NCI-H146 (cell line): ENCODE measurements at places on chromosomes 2 and 18.

DNA sequence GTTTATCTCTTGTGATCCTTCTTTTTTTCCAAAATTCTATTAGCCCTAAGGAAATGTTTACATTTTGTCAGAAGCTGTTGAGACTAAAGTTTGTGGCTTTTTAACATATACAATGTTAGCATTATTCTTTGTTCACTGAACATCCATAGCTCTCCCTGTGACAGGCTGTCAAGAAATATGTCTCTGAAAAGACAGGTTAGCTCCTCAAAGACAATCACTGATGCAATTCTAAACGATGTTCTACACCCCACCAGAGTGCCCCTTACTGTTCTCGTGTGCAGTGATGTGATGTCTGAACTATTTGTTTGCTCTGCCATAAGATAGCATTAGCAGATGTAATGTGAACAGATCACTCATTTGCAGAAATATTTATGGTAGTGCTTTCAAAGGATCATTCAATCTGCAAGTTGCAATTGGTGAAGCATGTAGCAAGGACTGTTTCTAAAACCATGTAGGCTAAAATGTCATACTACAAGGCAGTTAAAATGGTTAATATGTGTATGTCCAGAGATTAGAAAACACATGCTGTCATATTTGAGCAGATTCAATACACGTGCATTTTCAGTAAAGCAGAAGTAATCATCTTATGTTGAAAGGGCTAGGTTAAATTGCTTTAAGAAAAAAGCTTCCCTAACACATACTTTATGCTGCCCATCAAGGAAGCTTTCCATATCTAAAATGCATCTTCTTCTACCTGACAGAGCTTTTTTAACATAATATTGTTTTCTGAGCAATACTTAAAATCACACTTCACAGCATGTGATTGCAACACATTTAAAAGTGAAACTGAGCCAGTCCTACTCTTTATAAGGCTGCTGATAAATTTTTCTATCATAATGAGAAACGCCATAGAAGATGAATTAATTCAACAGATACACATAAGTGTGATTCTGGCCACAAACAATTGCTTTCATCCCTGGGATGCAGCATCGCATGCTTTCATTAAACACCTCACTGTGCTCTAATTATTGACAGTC is 285.7 kb upstream of the UBE2E3 start:
- peak; percentile 36 for DNase-seq

GRCh38 chr2:44075541-44075940 is 79.8 kb upstream of the LRPPRC start:
- DNase-seq, result peak; percentile 52

DNA sequence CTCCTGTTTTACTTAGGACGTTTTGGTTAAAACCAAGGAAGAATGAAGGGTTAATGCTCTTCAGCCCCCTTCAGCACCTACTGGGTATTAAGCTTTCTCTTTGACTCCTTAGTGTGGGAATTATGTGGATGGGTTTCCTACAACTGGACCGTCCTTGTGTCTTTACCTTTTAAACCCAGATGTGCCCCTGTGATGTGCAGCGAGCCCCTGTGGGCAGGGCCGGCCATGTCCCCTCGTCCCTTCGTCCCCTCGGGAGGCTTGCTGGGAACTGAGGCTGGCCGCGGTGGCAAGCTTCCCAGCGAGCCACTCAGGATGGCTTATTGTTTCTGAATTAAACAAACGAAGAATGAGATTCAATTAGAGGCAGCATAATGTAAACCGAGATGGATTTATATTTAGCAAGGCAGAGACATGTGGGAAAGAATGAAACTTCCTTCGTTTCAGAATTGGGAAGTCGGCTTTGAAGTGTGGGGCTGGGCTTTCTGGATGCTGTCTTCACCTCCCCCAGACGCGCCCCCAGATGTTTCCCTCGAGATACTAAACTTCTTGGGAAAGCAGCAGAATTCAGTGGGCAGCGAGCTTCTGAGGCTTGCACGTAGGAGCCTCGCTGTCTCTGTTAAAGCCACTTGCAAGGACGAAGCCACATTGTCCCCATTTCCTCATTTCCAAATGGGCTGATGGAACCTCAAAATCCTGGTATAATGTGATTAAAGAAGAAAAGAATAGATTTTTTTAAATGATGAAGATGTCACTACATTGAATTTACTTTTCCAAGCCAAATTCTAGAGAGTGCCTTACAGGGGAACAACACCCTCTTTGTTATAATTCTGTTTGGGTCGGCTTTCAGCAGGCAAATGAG is 146.0 kb downstream of the VAPA start:
- DNase-seq, result no peak

- DNase-seq, result peak; percentile 85
Observed at GRCh38 chr18:74540652-74541421, 6.5 kb downstream of the CNDP1 start.

GRCh38 chr18:9594823-9595596 is 19.3 kb downstream of the PPP4R1 start:
- DNase-seq, result no peak

DNA sequence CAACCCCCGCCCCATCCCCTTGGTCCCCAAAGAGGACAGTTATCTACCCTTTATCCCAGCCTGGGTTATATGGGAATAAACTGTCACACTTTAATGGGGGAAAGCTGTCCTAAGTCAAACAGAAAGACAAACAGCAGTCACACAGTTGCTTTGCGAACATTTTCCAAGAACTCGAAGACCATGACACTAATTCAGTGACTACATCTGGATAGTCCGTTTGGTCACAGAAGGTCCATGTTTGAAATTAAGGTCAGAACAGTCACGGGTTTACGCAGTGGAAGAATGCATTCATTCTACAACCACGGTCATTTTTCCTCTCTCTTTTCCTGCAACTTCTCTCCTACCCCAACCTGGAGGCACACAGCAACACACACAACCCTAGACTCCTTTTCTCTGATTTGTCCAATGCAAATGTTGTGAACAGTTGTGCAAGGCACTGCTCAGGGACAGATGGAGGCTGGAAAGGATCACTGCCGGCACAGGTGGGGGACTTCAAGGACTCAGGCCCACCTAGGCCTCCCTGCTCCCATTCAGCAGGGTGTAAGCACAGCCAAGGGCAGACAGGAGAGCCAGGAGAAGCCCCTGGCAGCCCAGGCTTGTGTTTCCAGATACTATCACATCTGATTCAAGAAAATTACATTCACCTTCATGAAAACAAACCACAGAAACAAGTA is 39.9 kb downstream of the ZNF516 start:
- DNase-seq, result no peak

DNA sequence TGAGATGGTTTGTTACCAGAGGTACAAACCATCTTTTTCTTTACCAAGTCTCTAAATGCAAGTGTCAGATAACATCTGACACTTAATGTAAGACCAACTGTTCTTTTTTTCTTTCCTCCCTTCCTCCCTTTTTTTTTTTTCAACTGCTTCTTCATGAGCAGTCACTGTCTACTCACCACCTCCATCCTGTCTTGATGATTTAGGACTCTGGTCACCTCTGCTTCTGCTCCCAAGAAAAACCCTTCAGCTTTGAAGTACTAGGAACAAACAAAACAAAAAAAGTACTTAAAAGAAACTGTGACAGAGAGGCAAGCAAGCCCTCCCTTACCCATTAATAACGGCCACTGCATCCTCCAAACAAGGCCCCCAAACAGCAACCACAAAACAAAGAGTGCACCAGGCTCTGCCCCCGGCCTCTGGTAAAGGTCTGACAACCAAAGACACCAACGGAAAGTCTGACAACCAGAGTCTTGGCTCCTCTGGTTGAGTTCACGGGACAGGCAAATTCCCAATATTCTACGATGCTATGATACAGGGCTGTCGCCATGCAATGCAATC is 141.0 kb downstream of the ARL4C start:
- DNase-seq, result no peak

GRCh38 chr2:210158236-210158635 is 13.0 kb downstream of the KANSL1L start:
- no peak for DNase-seq

GRCh38 chr18:27665264-27665799 is 480.2 kb upstream of the CHST9 start:
- DNase-seq, result no peak

DNA sequence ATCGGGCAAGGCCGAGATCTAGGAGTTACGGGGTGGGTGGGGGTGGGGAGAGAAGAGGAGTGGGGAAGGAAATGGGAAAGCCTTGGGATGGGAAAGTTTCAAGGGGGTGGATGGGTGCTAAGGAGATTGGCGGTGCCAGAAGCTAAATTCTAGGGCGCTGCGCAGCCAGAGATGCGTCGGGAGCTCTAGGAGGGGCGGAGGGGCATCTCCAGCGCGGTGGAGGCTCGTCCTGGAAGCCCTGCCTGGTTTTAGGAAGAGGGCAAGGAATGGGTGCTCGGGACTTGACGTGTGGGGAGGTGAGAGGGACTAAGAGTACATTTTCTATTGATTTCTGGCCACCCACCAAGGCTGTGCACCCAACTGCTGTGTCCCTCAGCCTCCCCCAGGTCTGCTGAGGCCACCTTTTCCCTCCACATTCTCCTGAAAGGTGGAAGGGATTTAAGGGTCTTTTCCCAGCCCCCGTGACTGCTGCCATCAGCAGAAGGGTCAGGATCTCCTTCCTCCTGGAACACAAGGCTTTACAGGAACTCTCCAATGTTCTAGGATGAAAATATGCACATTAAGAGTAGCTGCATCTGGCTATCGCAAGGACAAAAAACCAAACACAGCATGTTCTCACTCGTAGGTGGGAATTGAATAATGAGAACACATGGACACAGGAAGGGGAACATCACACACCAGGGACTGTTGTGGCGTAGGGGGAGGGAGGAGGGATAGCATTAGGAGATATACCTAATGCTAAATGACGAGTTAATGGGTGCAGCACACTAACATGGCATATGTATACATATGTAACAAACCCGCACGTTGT is 1.4 kb downstream of the C2orf72 start:
- no peak for DNase-seq

DNA sequence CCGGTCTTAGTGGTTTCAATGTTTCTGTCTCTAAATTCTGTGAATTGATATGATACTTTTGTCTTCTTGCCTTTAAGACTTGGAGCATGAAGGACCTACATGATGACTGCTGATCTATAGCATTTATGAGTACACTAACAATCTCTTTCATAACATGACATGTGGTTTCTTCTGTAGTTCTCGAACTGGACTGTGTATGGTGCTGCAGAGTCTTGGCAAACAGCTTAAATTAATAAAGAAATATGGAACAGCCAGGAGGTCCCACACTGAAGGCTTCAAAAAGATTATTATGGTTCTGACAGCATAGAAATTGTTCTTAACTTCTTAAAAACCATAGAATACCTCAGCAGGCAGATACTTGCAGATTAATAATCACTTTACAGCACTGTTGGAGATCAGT is 145.0 kb downstream of the DCC start:
- DNase-seq, result no peak

DNA sequence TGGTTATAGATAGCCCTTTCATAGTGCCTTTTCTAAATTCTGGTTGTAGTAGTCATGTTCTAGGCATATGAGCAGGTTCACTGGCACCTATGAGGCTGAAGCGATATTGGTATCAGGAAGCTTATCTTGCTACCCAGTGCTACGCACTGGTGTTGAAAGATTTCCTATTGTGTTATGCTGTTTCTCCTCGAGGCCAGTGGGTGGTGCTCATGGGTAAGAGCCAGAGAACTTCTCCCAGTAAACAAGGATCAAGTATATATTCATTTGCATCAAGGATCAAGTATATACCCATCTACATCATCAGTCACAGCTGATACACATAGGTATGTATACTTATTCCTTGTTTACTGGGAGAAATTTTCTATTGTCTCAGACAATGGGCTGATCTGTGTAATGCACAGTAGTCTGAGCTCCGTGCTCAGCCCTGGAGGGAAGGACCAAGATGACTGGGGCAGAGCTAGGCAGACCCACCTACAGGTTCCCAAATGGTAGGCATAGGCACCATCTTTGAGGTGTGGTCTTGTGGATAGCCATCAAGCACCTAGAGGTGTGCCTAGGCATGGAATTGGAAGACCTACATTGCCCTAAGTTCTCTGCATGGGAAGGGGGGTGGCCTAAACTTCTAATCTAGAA is 101.2 kb upstream of the GALNT13 start:
- no peak for DNase-seq

GRCh38 chr18:50665519-50665918 is 105.6 kb downstream of the MAPK4 start:
- no peak for DNase-seq

DNA sequence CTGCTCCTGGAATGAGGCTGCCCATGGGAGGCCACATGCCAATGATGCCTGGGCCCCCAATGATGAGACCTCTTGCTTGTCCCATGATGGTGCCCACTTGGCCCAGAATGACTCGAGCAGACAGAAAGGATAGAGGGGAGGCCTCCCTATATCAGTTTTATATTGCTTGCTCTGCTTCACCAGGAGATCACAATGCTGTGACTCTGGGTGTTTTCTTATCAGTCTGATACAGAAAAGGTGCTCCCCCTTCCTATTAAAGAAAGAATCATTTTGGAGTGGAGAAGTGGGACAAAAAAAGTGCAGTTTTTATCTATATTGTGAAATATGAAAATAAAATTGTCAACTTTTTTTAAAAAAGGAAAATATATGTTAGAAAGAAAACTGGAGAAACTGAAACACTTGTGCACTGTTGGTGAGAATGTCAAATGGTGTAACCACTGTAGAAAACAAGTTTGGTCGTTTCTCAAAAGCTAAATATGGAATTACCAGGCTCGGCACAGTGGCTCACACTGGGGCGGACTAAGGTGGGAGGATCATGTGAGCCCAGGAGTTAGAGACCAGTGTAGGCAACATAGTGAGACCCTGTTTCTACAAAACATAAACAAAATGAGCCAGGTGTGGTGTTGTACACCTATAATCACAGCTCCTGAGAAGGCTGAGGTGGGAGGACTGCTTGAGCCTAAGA is 21.8 kb downstream of the LPIN2 start:
- DNase-seq, result no peak

GRCh38 chr2:54081574-54081973 is 33.8 kb upstream of the ACYP2 start:
- DNase-seq, result no peak

- no peak for DNase-seq
Observed at GRCh38 chr18:7291046-7291445, 60.2 kb downstream of the LRRC30 start.

GRCh38 chr18:79133724-79134123 is 64.5 kb downstream of the ATP9B start:
- no peak for DNase-seq

DNA sequence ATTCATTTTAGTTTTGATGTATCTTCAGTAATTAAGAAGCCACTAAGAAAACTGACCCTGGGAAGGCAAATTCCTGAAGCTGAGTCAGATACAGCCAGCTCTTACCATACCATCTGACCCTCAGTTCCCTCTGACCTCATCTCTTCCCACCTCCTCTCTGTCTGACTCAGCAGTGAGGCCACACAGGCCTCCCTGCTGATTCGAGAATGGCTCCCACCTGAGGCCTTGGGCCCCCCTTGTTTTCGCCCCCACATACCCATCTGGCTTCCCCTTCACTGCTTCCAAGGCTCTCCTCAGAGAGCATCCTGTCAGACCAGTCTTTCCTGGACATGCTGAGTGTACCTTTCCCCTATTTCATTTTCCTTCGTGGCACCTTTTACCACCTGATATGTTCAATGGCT is 71.0 kb upstream of the CYP1B1 start:
- no peak for DNase-seq

DNA sequence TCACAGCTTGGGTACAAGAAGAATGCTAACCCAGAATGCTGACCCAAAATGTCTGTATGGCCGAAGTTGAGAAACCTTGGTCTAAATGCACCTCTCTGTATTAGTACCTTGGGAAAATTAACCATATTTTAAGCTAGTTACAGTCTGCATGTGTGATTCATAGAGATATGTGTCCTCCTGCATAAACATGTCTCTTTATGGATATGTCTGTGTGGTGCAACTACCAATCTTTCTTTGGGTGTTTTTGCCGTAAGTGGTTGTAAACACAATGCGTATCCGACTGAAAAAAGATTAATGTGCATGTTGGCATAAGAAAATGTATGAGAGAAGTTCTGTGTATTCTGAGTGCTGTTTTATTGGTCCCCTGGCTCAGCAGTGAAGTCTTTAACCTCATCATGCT is 54.2 kb upstream of the GAREM2 start:
- no peak for DNase-seq
